Neural progenitor cell (in vitro differentiated cells): ENCODE measurements at places on chromosomes 6 and 20.
A peak's percentile ranks its signal among the peaks of the same experiment; 100 is the strongest.

DNA sequence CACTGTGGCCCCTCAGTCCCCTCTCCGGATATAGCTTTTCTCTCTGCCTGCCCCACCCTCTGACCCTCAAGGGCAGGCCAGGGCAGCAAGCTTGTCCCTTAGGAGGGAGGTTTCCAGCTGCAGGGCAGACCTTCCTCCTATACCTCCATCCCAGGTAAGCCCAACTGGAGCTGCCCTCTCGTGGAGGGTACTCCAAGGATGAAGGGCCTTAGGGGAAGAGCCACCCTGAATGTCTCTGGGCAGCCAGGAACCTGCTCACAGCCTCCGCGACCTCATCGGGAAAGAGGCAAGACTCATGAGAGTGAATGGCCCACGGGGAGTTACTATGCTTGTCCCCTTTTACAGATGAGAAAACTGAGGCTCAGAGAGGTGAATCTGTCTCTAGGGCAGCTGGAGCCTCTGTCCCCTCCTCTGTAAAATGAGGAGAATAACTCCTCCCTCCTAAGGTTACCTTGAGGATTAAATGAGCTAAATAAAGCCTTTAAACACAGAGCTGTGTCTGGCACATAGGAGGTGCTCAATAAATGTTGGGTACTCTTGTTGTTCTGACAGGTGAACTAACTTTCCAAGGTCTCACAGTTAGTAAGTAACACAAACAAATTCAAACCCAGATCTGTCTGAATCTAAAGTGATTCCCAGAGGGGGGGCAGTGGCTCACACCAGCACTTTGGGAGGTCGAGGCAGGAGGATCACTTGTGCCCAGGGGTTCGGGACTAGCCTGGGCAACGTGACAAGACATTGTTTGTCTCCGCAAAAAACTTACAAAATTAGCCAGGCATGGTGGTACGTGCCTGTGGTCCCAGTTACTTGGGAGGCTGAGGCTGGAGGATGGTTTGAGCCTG, 12.1 kb downstream of the SRXN1 start:
- no peak for DNase-seq

DNA sequence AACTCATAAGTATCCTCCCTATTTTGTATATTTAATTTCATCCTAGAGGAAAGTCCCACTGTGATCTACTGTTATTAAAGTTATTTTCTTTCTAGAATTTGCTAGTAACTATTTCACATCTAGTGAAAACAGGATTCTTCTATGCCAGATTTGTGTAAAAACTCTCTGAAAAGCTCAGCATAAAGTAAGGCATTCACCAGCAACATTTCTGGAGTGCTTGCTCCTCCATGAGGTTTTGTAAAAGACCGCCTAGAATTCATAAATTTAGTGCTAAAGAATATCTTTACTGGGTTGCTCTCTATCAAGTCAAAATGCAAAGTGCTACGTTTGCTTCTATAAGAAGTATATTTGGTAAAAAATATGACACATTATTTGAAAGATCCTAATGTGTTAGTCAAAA, 173.5 kb upstream of the IRAK1BP1 start:
- no peak for DNase-seq

- DNase-seq: no peak
Measured at GRCh38 chr6:119535332-119535731, 185.8 kb upstream of the MAN1A1 start.

DNA sequence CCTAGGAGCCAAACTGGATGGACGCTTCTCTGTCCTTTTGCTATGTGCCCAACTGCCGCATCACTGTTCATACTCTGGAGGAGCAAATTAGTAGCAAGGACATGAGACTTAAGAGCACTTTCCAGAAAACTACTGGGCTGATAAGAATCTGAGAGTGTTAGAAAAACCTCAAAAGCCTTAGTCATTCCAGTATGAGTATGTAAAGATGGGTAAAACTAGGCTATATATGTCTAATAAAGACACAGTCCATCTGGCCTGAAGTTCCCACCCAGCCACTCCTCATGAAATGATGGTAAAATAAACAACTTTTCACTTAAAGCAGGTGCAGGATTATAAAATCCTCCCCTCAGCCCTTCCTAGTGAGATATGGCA, 30.6 kb downstream of the SHLD1 start:
- DNase-seq: no peak

DNA sequence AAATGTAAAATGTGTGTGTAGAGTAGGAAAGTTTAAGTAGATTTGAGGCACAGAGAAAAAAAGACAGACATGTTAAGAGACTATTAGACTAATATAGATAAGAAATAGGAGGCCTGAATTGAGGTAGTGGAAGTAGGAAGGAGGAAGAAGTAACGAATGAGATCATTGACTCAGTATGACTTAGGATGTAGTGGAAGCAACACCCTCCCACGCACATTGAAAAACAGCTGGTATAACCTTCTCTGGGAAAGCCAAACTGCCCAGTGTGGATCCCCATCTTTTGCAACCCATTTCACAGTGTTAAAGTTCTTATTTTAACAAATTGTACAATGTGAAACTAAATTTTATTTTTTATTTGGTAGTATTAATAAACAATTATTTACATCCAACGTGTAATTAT, 89.1 kb downstream of the GRIK2 start:
- no peak for DNase-seq

- DNase-seq: peak; percentile 84
Measured at GRCh38 chr6:26576929-26577719, 19.6 kb upstream of the ABT1 start.

- no peak for DNase-seq
Measured at GRCh38 chr6:156060013-156060412, 604.4 kb upstream of the NOX3 start.
